ENCODE measurements at places on chromosomes 7 and 10.

- DNase-seq = no peak
Measured at GRCh38 chr10:124005991-124006392, 87.4 kb downstream of the CHST15 start.

DNA sequence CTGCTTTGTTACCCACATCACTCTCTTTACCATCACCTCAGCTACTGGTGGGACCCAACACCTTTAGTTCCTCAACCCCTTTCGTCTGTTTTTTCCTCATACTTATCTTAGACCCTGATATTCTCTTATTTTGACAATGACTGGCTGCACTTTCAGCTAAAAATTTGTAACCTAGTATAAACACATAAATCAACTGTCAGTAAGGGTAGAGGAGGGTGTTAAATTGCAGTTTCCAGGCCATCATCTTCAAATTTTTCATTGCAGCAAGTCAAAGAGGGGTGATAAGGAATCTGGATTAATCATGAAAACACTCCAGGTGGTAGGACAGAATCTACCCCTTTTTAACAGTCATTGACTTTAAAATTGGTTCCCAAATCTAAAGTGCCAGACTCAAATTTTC lies 27.9 kb downstream of the SEMA3D start:
- no peak for DNase-seq

GRCh38 chr10:4763513-4763912 lies 62.5 kb upstream of the AKR1E2 start:
- DNase-seq = no peak

DNA sequence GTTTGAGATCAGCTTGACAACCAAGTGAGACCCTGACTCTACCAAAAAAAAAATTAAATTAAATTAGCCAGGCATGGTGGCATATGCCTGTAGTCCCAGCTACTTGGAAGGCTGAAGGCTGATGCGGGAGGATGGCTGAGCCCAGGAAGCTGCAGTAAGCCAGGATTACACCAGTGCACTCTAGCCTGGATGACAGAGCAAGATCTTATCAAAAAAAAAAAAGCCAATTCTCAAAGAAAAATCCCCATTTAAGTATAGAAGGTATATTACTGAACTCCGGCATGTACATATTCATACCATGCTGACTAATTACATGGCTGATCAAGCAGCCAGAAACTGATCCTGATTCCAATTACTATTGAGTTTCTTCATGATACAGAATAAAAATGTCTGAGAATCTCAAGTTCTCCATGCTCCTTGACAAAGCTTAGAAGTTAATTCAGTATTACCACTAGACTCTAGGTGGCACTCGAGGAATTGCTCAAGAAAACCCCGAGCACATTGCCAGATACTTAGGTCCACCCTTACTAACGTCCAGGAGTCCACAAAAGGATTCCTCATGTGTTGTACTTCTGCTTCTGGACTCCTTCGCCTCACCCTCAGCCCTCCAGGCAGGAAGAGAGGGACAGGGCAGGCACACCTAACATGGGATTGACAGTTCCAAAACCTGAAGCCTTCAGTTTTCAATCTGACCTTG lies 148.9 kb downstream of the PARD3 start:
- peak; percentile 96 for DNase-seq

DNA sequence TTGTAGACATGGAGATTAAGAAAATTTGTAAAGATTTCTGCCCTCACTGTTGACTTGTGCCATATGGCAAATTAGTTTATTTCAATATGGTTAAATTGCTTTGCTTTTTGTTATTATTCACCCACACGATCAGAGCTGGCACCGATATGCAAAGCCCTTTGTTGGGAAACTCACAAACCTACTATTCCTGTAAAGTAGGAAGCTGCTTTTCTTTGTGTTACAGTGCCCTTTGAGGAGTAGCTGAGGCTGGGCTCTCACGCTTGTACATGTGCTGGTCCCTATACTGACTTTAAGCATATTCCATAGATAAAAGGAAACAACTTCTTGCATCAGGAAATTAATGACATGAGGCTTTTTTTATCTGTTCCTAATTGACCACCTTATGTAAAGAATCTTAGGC lies 17.6 kb upstream of the AOAH start:
- DNase-seq = no peak

DNA sequence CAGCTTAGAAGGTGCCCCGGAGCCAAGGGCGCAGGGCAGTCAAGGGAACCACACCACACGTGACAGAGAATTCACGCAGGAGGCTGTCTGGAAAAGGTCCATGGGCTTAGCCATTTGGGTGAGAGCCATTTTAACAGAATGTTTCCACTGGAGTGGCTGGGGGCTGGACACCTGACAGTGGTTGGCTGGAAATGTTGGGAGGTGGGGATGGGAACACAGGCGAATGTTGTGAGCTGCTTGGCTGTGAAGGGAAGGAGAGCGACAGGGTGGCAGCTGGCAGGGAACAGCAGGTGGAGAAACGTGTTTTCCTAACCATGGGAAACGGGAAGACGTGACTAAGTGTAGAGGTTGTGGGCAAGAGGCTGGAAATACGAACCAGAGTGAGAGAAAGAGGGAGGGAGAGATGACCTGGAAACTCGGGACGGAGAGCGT lies 100.5 kb upstream of the ZNF32 start:
- DNase-seq = no peak

DNA sequence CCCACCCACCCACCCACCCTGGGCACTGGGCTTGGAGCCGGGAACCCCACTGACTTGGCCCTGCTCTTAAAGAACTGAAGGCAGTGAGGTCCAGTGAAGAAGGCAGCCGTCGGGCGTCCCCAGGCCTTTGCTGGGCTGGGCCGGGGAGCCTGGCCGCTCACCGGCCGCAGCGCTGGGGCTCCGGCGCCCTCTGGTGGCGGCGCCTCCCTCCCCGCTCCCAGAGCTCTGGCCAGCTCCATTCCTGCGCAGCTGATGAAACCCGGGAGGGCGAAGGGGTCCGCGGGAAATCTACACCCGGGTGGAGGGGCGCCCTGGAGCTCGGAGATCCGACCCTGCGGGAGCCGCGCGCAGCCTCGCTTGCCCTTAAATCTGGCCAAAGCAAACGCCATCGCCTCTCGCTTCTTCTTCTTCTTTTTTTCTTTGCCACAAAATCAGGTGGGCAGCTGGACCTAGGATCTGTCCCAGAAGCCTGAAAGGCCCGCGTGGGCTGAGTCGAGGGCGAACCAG lies 1.7 kb upstream of the CXCL12 start:
- DNase-seq = peak; percentile 62

DNA sequence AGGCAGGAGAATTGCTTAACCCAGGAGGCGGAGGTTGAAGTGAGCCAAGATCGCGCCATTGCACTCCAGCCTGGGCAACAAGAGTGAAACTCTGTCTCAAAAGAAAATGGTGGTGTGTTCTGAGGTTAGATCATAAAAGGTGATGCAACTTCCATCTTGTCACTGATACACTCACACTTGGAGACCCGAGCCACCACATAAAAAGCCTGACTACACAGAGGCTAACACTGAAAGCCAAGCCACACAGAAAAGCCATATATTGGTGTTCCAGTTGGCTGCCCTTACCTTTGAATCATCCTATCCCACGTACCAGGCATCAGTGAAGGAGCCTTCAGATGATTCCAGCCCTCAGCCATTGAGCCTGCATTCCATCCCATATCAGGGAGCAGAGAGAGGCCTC lies 4.0 kb downstream of the MORN4 start:
- DNase-seq = no peak

DNA sequence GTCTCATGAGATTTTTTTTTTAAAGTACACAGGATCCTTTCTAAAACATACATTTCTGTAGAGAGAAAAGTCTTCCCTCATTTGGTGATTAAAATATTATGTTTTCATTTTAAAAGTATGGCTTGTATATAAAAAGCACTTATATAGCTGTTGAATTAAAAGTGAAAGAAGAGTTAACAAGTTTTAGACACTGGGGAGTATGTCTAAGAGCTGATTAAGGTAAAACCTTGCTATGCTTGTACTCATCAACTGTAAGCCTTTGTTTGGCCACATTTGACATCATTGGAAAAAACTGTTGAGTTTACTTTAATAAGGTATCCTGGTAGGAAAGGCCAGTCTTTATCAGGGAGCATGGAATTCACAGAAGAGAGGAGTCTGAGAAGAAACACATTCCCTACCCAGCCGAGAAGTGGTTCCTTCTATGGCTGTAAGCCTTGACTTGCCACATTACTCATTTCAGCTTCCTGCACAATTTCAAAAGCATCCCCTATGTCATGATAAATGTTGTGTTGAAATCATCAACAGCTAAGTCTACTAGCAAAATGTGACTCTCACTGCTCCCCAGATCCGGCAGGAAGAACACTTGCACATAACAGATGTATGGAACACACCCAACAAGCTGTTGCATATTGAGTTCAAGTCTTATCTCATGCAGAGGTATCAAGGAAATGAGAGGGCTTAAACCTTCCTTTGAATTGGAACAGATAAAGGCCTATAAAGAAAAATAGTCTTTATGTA lies 171.8 kb upstream of the CDK1 start:
- DNase-seq = peak; percentile 97

- no peak for DNase-seq
Measured at GRCh38 chr10:118003126-118003525, 43.6 kb downstream of the RAB11FIP2 start.

DNA sequence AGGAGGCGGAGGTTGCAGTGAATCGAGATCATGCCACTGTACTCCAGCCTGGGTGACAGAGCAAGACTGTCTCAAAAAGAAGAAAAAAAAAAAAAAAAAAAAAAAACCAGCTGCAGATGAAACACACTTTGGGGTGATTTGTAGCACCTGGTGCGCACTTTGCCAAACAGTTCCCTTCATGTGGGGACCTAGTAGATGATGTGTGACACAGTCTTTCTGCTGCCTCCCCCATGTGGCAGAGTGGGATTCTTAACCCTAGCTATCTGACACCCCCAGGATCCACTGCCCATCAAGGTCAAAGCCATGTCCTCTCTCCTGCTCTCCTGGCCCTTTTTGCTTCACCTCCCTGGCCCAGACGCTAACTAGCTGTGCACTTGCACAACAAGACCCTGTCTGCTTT lies 52.1 kb upstream of the PDZD8 start:
- no peak for DNase-seq

GRCh38 chr10:47046321-47047126 lies 135.3 kb downstream of the PTPN20 start:
- DNase-seq = no peak

- DNase-seq = no peak
Measured at GRCh38 chr10:14826076-14826829, 11.6 kb downstream of the CDNF start.

GRCh38 chr7:147443942-147444341 lies 1146.6 kb upstream of the C7orf33 start:
- DNase-seq = no peak

- no peak for DNase-seq
Measured at GRCh38 chr7:128135159-128135514, 103.9 kb upstream of the LRRC4 start.

GRCh38 chr7:36565792-36566356 lies 158.4 kb downstream of the AOAH start:
- DNase-seq = peak; percentile 63

- peak; percentile 62 for DNase-seq
Measured at GRCh38 chr7:24756545-24757352, 515 bp downstream of the GSDME start.

DNA sequence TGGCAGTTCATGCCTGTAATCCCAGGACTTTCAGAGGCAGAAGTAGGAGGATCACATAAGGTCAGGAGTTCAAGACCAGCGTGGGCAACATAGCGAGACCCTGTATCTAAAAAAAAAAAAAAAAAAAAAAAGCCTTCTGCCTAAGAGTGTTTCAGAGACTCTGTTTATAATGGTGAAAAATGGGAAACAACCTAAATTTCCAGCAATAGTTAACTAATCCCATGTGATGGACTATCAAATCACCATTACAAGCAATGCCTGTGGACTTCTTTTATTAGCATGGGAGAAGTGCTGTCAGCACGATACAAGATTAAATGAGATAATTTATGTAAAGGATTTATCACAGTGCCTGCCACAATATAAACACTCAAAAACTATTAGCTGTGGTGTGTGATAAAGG lies 67.5 kb upstream of the CUX1 start:
- no peak for DNase-seq

Data from iris pigment epithelial cell (primary cell).